ENCODE measurements at places on chromosomes 4 and X.

DNA sequence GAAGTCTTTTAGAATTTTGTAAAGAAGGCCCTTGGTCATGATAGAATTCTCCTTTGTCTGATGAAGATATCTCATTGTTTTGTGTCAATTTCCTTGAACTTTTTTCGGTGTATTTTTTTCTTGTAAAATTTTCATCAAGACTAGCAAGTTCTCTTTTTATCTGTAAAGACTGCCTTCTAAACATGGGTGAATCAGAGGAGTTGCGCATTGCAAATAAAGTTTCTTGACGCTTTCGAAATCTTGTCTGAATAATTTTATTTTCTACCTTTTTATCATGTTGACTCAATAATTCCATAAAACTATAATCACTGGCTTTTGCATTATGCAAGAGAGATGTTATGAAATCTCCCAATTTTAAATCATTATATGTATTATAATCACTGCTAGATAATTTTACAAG is 66.2 kb downstream of the NCAPG start:
- no peak for DNase-seq

GRCh38 chr4:1204286-1204827 is 32.0 kb upstream of the SPON2 start:
- peak; percentile 19 for DNase-seq

DNA sequence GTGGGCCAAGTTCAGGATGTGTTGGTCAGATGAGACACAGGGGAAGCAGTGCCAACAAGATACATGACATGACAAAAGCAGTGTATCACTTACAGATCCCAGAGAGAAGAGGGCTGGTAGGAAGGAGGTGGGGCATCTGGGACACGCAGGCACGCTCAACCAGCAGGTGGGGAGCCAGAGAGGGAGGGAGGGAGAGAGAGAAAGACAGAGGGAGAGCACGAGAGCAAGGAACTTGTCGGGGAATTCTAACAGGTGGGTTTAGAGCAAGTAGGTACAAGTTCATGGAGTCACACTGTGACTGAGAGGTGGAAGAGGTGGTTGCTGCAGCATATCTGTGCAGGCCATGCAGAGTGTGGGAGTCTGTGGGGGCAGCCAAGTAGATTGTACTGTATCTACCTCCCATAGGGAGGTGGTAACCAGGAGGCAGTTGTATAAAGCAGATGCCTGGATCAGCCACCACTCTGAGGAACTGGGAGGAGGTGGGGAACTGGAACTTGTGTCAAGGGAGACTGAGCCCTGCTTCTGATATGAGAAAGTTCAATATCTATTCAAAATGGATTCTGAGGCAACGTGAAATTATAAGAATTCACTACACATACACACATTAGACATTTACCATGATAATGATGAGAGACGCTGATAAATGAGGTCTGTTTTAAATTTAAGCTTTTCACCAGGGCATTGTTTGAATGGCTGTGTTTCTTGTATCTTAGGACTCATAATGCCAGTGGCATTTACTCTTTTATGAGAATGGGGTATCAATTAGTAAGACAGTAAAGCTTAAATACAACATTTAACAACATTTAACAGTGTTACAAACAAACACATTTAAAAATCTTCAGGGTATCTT is 43.7 kb downstream of the BBS12 start:
- DNase-seq: no peak

- DNase-seq: no peak
These were observed 8.5 kb downstream of the WFS1 start for GRCh38 chr4:6277935-6278800.

- DNase-seq: no peak
These were observed 123.1 kb upstream of the MID1 start for GRCh38 chrX:10743476-10743875.

- DNase-seq: no peak
These were observed 14.3 kb upstream of the FAM3A start for GRCh38 chrX:154530286-154530685.

GRCh38 chrX:105134273-105134672 is 86.2 kb downstream of the TEX13A start:
- DNase-seq: no peak

GRCh38 chrX:2391869-2392606 is 108.7 kb downstream of the DHRSX start:
- DNase-seq: no peak
